ENCODE measurements at places on chromosomes 16 and 17.

- no peak for DNase-seq
Measured at GRCh38 chr17:76707985-76708807, 2.6 kb downstream of the MXRA7 start.

DNA sequence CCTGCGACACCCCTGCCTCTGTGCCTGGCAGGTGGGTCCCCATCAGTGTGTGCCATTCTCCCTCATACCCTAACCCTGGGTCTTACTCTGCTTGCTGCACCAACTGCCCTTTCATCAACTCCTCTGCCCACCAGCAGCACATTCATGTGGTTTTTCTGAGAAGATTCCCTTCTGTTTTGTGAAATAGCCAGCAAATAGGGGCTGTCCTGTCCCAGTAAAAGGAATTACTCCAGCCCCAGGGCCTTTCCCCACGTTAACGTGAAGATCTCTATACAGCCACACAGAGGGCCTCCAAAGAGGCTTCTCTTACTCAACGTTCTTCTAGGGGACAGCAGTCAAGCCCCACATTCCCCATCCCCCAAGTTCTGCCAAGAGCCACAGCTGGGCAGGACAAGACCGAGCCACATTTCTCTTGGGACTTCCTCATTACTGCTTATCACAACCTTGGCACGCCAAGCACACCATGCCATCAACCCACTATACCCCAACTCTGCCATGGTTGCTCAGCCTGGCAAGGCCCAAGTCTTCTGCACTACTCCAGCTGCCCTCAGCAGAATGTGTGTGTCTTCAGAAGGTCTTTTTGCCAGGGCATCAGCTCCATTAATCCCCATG, 18.7 kb upstream of the CCL2 start:
- DNase-seq = no peak

GRCh38 chr17:48262982-48263730, 155.6 kb downstream of the SNX11 start:
- peak; percentile 40 for DNase-seq

GRCh38 chr17:55303701-55304145, 39.0 kb downstream of the HLF start:
- DNase-seq = no peak

GRCh38 chr17:72419866-72420774, 299.3 kb downstream of the SOX9 start:
- no peak for DNase-seq

- DNase-seq = no peak
Measured at GRCh38 chr17:41891135-41892020, 26.2 kb upstream of the KLHL11 start.

DNA sequence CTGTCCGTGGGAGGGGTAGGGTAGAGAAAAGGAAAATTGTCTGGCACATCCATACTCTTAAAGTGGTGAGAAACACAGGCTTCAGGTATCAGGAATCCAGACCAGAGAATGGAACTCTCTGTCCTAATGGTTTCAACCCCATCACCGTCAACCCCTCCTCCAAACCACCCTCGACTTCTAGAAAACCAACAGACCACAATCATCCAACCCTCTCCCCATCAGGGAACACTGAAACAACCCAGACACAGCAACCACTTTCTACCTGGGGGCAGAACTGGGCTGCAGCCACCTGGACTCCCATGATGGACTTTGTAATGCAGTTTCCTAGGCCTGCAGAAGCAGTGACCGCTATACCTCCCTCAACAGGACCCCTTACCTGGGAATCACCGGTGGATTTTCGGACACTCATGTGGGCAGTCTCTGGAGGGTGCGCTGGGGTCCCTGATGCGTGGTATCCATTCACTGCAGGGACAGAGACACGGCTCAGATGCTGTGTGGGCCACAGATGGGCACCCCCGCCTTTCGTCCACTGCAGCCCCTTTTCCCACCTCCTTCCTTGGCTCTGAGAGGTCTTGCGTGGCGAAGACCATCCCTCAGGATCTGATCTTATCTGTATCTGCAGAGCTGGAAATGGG, 64.3 kb upstream of the RCVRN start:
- no peak for DNase-seq

DNA sequence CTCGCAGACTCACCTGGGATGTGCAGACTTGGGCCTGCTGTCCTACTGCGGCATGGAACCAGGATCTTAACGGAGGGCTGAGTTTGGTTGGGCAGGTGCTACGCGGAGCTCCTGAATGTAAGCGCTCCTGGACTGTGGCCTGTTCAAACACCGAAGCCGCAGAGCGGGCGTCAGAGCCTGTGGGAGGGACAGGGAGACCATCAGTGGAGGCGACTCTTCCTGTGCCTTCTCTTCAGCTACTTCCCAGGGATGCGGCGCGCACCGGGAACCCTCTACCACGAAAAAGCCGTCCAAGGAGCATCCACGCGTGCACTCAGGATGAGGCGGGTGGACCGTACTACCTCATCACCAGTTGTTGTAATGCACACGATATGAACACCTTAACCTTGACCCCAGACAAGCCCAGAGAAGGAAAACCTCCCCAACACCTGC, 2.0 kb downstream of the USP36 start:
- no peak for DNase-seq

DNA sequence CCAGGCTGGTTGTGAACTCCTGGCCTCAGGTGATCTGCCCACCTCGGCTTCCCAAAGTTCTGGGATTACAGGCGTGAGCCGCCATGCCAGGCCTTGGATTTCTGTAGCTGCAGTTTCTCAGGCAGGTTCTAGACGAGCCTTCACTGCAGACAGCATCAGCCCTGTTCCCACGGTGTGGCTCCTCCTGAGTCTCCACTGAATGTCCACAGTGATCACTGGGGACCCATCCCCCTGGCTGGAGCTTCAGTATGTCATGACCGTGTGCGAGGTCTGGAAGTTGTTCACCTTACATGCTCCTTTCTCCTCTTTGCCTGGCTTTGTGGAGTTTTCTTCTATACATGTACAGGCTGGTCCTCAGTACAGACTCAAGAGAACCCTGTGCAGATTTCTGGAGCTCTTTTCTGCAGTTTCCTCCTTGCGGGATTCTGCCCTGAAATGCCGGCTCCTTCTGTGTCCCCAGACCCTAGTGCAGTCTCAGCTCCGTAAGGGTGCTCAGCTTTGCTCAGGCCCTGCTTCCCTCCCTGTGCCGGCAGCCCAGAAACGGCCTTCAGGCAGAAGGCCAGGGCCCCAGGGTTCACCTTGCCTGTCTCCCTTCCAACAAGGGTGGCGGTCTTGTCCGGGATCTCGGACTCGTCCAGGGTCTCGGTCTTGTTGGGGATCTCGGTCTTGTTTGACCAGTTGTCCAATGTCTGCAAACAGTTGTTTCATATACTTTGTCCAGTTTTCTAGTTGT, 14.3 kb upstream of the FASN start:
- DNase-seq = no peak

DNA sequence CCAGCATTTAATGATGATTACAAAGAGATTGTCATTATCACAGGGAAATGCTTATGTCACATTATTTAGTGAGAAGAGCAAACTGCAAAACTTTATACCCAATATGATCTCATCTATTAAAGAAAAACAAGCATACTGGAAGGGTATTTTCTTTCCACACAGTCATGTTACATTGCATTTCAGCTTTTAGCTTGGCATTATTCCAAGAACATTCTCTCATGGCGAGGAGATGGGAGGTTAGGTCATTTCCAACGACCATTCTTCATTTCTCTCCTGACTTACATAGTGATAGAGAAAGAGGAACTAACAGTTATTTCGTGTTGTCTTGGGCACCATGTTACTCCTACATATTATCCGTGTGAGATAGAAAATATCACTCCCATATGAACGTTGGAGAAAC, 309.4 kb upstream of the XYLT1 start:
- no peak for DNase-seq

- no peak for DNase-seq
Measured at GRCh38 chr17:49889500-49889899, 41.6 kb upstream of the TAC4 start.

GRCh38 chr17:66555605-66556004, 253.2 kb downstream of the PRKCA start:
- no peak for DNase-seq

GRCh38 chr17:8290043-8290442, 1.6 kb downstream of the RANGRF start:
- DNase-seq = no peak

GRCh38 chr17:9520649-9521048, 55.0 kb downstream of the STX8 start:
- no peak for DNase-seq

DNA sequence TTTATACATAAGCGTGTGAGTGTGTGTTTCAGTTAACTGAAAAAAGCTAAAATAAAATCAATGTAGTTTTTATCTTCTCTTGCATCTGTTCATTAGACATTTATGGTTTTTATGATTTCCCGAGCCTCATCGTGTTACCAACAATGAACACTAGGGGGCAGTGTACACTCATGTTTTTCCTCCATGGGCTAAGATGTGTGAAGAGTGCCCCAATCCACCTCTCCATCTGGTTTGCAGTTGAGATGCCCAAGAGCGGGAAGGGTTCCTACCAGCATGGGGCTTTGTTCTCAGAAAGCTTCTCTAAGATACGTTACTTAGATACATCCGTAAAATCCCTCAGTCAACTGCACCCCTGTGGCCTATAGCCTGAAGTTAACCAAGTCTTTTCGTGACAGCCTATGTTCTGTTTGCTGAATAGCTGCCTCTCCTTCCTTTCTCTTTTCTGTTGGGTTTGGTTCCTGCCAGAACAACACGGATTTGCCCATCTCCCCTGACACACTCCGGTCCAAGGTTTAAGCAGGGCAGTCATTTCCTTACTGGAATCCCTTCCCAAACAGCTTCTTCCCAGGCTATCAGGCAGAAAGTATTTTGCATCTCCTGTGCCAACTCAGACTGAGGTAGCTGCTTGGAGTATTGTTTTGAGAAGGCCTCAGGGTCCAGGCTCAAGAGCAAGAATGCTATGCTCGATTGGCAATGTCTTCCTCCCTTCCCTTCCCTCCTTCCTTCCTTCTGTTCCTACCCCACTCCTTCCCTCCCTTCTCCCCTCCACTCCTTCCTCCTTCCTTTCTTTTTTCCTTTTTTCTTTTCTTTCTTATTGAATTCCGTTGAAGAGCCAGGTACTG, 12.9 kb upstream of the ELAC2 start:
- peak; percentile 45 for DNase-seq

DNA sequence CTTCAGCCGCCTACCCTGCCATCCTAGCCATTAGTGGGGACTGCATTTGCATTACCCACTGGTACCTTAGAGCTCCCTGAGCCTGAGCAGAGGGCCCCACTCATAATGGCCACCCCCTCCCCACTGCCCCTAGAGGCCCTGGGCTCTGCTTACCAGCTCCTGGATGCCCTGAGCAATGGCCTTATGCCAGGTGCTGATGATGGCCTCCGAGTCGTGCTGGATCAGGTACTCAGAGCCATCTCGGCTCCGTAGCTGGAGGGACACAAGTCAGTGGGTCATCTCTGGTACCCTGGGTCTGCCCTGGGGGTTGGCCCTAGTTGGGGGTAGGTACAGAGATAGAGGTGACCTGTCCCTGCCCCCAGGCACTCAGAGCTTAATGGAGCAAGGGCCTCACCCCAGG, 34.9 kb downstream of the ARHGAP27 start:
- DNase-seq = no peak

DNA sequence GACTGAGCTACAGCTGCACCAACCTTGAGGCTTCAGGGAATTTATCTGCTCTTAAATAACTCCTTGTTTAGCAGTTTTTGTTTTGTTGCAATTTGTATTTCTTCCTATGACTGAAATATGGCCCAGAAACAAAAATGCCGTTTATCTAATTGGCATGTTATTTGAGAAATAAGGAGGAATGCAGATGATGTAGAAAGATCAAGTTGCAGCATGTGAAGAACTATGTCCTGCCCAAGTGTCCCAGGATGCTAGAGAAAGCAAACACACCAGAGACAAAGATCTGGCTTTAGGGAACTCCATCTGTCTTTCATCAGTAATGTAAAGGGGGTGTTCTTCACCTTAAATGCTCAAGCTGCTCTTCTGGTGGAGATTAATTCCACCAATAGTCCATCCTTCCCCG, 29.7 kb downstream of the USP31 start:
- DNase-seq = no peak

GRCh38 chr16:2761886-2762583, 9.6 kb downstream of the SRRM2 start:
- no peak for DNase-seq

DNA sequence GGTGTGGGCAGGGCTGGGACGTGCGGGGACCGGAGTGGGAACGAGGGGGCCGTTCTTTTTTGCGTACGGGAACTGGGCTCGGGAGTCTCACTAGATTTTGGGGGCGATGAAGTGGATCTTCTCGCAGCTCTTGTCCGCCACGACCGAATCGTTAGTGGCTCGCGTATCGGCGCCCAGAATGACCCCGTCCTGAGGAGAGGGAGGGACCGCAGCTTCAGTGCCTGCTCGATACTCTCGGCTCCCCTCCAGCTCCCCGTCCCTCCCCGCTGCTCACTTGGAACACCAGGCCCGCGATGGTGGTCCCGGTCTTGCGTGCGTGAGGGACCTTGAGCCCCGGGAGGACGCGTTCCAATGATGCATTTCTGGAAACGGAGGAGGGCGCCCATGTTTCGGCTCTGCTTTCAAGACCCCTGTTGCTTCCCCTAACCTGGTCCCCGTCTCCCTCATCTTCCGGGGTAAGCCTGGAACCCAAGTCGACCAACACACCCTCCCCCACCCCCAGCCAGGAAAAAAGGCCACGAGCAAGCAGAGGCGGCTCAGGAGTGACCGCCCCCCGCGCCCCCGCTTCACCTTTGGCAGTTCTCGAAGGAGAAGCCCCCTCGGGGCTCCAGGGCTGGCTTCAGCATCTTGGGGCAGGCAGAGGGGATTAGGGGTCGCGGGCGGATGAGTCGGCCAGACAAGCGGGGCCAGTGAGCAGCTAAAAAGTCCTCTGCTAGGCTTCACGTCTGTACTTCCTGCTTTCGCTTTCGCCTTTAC, at the start of gene PSMB10:
Gene PSMB10, minus strand, starts transcription at position 727 of the 756 bp plus-strand sequence. Its CDS starts 101 bp downstream, at position 626.
- no peak for DNase-seq

DNA sequence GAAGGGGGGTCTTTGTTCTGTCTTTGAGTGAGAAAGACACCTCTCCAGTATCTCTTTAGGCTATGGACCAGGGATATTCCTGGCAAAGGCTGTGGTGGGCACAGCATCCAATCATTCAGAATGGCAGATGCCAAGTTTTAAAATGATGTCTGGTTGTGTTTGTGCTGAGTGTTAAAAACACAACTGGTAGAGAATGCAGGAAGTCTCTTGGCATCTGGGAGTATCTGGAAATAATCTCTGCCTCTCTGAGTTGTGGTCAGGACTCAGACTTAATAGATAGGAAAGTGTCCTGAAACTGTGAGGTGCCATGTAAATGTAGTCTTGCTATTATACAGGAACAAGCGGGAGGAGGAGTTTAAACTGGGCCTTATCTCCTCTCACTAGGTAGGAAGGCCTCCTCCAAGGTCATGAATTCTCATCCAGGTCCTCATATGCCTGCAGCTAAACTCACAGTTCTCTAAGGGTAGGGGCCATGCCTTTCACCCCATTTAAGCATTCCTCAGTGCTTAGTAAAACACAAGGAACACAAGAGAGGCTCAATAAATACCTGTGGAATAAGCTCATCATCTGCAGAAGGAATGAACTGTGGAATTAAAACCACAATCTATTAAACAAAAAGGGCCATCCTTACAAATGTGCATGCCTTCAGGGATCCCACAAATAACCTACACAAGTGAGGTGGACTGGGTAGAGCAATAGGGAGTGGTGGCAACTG, 317.6 kb downstream of the CBLN1 start:
- no peak for DNase-seq
